ENCODE measurements at places on chromosomes 4 and X.

DNA sequence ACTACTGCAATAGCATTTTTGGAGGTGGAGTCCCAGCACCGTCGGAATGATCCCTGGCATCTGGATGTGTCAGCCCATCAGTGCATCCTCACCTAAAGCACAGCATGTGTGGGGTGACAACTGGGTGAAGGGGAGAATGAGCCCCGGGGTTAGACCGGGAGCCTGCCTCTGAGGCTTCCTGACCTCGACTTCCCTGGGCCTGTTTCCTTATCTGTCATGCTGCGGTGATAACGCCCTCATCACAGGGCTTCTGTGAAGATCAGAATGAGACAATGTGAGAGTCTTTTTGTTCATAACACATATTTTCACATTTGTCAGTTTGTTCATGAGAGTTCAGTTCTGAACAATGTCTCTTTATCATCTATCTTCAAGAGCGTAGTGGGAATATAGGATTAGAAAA, 31.1 kb upstream of the PDLIM3 start:
- no peak for DNase-seq

DNA sequence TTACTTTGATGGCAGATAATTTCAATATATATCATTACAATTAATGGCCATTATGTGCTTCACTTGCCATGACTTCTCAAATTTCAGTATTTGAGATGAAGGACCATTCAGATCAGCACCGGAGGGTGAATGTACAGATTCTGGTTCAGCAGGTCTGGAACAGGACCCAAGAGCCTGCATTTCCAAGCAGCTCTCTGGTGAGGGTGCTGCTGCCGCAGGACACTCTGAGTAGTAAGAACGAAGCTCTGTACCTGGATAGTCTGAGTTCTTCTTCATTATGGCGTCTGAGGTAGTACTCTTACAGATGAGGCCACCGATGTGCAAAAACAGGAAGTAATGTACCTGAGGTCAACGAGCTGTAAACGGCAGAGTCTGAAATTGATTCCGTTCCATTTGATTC, 228.2 kb downstream of the FBXW7 start:
- no peak for DNase-seq

DNA sequence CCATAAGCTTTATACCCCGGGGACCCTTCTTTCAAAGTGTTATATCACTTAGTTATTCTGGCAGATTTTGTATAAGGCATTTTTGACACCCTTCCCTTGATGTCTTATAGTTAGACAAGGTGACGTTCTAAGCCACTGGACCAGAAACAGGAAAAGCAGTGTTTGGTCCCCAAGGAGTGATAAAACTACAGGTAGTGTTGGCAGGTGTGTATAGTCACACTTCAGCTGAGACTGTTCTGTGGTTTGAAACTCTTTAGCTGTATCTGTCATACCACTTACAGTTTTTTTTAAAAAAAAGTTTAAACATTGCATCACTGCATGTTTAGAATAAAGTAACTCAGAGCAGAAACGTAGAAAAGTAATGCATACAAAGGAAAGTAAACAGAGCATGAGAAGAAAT, 48.5 kb downstream of the TLL1 start:
- DNase-seq: no peak

- no peak for DNase-seq
Observed at GRCh38 chr4:78020677-78021076, 36.4 kb upstream of the FRAS1 start.

GRCh38 chr4:89803915-89804314, 33.0 kb downstream of the SNCA start:
- no peak for DNase-seq

DNA sequence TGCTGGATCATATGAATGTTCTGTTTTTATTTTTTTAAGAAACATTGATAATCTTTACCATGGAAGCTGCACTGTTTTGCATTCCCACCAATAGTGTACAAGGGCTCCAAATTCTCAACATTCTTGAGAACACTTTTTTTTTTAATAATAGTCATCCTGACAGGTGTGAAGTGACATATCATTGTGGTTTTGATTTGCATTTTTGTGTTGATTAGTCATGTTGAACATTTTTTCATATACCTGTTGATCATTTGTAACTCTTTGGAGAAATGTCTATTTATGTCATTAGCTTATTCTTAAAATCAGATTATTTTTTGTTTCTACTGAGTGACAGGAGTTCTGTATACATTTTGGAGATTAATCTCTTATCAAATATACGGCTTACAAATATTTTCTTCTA, 408.5 kb downstream of the GLUD2 start:
- DNase-seq: no peak

DNA sequence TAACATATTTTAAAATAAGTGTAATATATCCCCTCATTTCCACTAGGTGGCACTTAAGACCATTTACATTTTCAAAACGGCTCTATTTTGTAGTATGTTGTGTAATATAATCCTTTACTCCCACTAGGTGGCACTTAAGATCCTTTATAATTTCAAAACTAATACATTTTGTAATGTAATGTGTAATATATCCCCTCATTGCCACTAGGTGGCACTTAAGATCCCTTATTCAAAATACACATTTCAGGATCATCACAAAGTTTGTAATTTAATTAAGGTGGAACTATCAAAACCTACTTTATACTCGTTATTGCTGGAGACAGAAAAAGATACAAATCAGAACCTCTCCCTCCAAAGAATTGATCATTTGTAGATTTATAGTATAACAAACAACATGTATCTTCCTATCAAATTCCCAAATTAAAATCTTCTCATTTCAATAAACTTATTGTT, 132.5 kb downstream of the ARHGAP6 start:
- no peak for DNase-seq

- DNase-seq: no peak
Observed at GRCh38 chrX:130119312-130119898, 9.1 kb upstream of the ELF4 start.

GRCh38 chr4:70722199-70722791, 531 bp downstream of the RUFY3 start:
- DNase-seq: no peak

- DNase-seq: no peak
Observed at GRCh38 chrX:151825925-151826485, 86.7 kb upstream of the MAGEA4 start.

DNA sequence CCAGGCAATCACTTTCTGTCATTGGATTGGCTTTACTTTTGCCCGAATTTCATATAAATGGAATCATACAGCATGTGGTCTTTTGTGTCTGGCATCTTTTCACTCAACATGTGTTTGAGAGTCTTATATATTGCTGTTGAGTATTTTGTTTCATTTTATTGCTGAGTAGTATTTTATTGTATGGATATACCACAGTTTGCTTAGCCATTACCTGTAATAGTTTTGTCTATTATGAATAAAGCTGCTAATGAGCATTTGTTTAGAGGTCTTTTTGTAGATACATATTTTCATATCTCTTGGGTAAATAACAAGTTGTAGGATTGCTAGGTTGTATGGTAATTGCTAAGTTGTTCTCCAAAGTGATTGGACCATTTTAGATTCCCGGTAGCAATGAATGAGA, 105.7 kb downstream of the WWC2 start:
- no peak for DNase-seq

DNA sequence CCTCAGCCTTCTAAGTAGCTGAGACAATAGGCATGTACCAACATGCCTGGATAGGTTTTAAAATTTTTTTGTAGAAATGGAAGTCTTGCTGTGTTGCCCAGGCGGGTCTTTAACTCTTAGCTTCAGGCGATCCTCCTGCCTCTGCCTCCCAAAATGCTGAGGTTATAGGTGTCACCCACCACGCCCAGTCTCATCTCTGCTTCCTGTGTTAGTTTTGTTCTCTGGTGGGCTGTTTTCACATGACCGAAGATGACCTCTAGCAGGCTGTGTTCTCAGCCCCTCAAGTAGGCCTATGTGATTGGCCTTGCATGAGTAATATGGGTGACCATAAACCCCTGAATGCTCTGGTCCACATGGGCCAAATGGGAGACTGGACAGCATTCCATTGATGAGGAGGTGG, 56.8 kb upstream of the MSANTD1 start:
- no peak for DNase-seq

DNA sequence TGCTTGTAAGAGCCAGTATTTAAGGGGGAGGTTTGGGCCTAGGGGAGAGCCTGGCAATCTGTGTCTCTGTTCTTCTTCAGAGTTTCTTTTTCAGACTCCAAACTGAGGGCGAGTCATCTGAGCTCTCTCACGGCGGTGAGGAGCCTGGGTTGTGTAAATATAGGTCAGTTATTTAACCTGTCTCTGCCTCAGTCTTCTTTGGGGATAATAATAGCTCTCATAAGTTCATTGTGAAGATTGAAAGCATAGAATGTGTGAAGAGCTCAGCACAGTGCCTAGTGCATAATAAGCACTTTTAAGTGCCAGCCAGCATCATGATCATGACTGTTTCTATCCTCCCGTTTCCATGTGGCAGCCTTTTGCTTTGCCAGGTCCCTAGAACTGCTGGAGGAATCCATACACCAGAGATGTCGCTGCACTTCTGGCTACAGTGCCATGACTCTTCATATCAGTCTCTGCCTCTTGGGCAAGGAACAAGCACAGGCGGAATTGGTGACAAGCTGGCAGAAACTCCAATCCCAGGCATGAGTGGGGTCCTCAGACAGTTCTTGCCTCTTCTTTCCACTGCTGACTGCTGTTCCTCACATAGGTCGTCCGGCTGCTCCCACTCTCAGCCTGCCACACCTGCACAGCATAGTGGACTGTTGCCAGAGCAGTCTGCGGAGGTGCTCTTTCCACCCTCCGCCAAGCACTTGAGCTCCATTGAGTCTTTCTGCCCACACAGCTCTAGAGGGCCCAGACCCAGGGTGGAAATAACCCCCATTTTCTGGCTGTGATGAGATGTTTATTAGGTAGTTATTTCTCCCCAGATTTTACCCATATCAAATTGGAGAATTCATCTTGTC, 103.7 kb upstream of the MAML3 start:
- no peak for DNase-seq

DNA sequence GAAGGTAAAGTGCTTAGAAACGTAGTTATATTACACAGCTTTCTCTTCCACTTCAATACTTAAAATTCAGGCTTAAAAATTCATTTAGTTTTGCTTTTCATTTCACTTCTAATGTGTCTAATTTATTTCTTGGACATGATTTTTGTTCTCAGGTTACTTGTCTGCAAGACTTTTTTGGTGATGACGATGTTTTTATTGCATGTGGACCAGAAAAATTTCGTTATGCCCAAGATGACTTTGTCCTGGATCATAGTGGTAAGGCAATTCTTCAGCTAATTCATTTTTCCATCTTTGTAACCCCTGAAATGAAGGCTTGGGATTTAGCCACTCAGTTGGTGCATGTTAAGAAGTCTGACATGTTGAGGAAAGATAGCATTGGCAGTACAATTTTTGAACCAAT, 114.7 kb downstream of the DCLK2 start:
- DNase-seq: no peak

DNA sequence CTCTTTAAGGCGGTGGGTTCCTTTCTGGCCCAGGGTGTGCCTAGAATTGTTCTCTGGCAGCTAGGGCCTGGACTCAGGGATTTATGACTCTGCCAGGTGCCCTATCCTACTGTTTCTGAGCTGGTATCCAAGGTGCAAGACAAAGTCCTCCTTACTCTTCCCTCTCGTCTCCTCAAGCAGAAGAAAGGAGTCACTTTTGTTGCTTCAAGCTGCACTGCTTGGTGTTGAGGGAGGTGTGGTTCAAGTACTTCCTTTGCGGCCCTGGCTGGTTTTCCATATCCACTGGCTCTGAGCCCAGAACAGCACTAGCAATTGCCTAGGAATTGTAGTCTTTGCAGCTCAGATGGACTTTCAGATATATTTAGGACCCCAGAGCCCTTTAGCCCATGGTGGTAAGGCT, 39.3 kb downstream of the RTL3 start:
- DNase-seq: no peak

DNA sequence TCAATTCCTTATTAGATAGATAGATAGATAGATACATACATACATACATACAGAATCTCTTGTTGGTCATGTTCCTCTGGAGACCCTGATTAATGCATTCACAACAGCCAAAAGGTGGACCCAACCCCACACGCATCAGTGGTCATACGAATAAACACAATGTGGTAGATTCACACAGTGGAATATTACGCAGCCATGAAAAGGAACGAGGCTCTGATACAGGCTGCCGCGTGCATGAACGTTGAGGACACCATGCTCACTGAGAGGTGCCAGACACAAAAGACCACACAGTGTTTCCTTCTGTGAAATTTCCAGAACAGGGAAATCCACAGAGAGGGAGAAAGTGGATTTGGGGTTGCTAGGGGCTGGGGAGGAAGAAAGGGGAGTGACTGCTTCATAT, 136.7 kb downstream of the CRLF2 start:
- no peak for DNase-seq

DNA sequence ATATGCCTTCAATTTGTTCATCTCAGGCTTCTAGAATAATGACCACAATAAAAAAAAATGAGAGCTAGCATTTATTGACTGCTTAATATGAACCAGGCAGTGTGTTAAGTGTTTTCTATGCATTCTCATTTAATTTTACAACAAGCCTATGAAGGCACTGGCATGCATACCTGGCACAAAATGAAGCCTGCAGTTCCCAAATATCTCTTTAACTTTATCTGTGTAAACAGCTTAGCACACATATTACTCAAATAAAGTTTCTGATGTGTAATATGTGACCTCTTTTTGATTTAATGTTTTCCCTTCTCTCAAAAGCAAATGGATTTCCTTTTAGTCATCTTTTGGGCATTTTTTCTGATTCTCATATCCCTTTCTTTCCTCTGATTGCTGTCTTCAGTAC, 671.8 kb downstream of the PCDH7 start:
- DNase-seq: no peak

DNA sequence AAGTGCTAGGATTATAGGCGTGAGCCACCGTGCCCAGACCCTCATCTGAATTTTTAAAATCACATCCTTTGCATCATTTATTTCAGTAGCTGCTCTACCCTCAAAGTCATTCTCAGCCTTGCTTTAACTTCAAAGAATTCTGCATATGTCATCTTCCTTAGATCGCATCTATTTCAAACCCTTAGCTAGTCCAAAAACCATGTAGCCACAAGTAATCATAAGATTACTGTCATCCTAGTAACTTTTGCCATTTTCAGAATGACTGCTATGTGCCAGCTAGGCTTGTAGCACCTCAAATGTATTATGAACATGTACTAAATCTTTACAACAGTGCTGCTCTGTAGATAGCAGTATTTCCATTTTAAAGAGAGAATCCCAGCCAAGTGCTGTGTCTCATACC, 45.5 kb upstream of the KLF3 start:
- DNase-seq: no peak

GRCh38 chrX:154351183-154352011, 23.0 kb downstream of the FLNA start:
- no peak for DNase-seq

DNA sequence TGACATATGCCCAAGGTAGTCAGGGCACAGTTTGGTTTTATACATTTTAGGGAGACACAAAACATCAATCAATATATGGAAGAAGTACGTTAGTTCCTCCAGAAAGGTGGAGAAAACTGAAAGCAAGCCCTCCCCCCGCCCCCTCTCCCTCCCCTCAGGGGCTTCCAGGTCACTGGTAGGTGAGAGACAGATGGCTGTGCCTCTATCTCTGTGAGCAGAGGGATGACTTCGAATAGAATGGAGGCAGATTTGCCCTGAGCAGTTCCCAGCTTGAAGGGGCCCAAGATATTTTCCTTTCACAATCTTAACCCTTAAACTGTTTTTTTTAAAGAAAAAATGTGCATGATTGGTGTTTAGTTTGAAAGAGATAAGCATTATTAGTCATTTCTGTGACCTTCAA, 114.0 kb downstream of the PCDH10 start:
- DNase-seq: no peak

- no peak for DNase-seq
Observed at GRCh38 chrX:10327651-10328050, 170.9 kb downstream of the CLCN4 start.
